ENCODE measurements at places on chromosomes 2 and 18.

DNA sequence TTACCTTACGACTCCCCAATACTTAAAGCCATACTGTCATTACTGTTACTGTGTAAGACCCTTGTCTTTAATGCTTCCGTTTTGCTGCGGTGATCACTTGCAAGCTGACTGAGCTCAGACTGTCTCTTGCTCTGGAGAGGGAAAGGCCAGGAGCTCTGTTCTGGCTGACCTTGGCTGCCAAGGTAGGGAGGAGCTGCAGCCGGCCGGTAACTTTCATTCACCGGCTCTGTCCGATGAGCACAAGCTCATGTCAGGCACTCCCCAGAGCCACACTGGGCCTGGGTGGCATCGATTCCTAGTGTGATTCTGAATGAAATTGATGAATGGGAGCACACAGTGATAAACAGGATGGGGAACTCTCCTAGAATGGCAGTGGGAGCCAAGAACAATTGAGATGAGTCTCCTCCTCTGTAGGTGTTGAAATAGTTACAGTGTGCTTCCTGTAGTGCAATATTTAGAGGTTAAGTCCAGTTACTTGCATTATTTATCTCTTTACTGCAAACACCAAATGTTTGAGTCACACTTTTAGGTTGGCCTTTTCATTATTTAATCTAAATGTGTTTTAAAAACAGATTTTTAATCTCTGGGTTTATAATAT, 100.9 kb downstream of the ATP9B start:
- no peak for DNase-seq

GRCh38 chr2:120436460-120436739, 90.5 kb downstream of the INHBB start:
- DNase-seq, result no peak

DNA sequence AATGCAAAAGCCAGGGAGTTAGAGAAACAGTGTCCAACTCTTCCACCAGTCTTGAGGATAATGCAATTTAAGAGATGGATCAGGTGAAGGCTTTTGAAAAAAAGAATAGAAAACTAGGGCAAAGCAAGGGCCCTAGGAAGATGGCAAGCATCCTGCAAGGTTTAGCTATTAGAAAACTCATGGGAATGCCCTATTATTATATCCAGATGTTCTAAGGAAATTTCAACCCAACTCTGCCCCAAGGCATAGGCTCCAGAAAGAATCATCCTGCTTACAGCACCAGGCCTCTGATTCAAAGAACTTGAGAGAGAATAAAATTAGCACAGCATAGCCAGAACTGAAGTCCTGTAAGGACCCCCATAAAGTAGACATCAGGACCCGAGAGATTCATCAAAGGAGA, 68.1 kb downstream of the EN1 start:
- no peak for DNase-seq

DNA sequence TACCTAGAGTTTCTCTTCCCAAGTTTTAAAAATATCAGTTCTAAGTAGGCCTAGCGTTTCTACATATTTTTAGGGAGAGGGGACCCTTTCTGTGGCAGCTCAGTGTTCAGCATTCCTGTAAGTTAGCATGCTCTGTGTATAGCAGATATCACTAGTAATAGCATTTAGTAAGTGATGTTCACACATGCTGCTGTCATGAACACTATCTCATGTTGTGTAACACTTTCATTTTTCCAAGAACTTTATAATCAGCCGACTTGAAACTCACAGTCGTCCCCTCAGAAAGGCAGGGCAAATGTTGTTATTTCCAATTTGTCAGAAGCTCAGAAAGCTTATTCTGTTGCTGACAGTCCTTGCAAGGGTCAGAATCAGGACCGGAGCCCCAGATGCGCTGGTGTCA, 267.7 kb downstream of the ALPK2 start:
- no peak for DNase-seq

GRCh38 chr2:1833046-1833445, 88.7 kb upstream of the PXDN start:
- DNase-seq, result no peak

DNA sequence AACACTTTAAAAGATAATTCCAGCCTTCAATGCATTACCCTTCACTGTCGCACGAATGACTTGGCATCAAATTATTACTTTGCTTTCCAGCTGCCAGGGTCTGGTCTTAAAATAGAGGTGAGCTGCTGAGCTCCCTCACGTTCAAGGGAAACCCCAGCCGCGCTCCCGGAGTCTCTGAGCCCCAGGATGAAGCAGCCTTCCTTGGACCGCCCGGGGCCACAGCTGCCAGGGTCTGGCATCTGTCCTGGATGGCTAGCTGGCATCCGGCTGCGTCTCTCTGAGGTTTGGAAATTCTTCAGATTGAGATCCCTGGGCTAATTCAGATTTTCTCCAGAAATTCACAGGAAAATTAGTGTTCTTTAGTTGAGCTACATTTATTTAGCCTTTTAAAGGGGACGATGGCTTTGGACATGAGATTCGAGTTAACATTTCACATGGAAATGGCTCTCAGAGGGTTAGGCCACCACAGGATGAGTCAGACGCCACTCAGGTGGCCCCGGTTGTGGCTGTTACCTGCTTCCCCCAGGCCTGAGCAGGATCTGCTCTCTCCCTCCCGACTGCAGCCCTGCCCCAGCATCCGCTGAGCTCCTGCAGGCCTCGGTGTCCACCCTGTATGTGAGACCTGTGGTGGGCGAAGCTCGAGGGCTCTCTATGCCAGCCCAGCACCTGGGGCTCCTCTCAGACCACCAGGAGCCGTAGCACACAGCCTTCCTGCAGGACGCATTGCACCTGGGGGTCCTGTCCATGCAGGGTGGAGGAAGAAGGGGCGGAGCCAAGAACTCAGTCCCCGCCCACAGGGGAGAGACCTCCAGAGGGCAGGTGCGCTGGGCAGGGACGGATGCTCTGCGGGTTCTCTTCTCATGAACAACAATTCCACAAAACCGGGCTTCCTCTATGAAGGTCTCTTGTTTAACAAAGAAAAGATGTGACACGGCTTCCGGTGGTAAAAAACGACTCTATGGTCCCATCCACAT, 255.5 kb downstream of the TWIST2 start:
- DNase-seq, result no peak

GRCh38 chr2:206245265-206245672, 29.2 kb upstream of the ZDBF2 start:
- no peak for DNase-seq

DNA sequence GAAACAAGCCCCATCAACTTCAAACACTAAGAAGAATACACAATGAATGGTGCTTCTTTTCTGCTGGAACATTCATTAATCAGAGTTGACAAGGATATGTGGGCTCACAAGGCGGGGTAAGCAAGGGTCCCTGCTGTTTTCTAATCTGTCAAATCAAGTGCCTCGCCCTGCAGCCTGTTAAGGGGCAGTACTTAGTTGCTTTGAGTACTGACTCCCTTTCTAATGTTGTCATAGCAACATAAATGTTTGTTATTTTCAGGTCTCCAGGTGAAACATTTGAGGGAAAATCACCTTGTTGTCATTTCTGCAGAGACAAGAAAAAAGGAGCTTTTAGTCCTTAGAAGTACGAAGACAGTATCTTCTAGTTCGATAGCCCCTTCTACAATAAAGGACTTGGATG, 284.7 kb upstream of the PKDCC start:
- DNase-seq, result no peak

- DNase-seq, result no peak
Observed at GRCh38 chr18:51621113-51621863, 423.8 kb upstream of the MEX3C start.

- DNase-seq, result no peak
Observed at GRCh38 chr2:136929531-136929930, 164.2 kb downstream of the THSD7B start.

GRCh38 chr2:73408198-73408597, 22.6 kb downstream of the ALMS1 start:
- DNase-seq, result no peak

GRCh38 chr18:40897884-40898283, 1057.2 kb upstream of the PIK3C3 start:
- DNase-seq, result no peak

GRCh38 chr2:128069769-128070168, 21.2 kb upstream of the UGGT1 start:
- no peak for DNase-seq

DNA sequence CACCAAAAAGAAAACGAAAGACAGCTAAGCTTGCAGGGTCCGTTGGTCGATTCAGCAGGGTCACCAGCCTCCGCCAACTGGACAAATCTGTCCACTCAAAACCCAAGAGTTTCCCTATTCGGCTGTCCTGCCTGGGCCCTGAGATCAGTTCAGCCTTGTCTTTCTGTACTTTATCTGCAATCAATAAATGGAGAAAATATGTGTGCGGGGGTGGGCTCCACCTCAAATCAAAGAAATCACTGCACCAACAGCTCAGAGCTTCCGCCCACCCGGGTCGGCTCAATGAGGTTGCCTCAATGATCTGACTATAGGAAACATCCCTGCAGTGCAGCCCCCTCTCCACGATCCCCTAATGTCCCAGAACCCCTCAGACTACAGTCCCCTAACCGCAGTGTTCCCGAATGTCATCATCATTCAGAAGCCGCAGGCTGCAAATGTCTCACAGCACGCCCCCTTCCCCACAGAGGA, 447 bp downstream of the GGCX start:
- no peak for DNase-seq

- no peak for DNase-seq
Observed at GRCh38 chr18:55996717-55997116, 408.7 kb upstream of the TCF4 start.

DNA sequence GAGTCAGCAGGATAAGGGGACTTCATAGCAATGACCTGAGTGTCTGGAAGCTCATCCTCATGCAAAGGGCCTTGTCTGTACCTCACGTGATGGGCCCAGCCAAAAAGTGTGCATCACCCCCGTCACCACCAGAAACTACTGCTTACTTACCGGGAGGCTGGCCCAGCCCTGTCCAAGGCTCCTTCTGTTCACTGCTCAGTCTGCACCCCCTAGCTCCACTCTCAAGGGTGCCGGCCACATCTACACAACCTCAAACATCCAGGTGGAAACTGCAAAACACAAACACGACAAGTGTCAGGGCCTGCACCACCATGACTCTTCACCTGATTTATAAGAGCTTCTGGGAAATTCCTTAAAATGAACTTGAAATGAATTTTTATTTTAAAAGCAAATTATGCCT, 55.1 kb downstream of the ADD2 start:
- no peak for DNase-seq

DNA sequence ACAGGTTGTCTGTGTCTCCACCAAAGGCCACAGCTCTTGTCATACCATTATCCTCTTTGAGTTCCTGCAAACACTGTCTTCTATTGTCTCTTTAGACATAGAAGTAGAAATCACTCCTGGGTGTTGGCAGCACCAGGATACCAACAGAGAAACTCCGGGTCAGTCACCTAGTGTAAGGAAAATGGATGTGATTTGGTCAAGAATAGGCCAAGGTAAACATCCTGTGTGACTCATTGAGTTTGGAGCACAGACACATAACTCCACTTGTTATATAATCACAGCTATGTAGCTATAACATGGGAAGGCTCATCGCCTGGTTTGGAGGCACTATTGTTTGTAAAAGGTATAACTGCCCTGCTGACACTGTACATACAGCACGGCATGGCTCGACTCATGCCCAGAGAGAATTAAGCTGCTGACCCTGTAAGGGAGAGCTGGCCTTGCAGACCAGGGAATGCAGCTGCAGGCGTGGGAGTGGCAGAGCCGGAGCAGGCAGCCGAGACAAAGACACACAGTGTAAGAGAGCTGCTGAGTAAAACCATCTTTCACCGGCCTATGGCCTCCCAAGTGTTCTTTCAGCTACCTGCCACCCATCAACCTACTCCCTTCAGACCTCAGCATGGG, 3.4 kb upstream of the TXNL1 start:
- DNase-seq, result no peak

GRCh38 chr18:22946217-22946616, 13.1 kb downstream of the RBBP8 start:
- DNase-seq, result no peak

DNA sequence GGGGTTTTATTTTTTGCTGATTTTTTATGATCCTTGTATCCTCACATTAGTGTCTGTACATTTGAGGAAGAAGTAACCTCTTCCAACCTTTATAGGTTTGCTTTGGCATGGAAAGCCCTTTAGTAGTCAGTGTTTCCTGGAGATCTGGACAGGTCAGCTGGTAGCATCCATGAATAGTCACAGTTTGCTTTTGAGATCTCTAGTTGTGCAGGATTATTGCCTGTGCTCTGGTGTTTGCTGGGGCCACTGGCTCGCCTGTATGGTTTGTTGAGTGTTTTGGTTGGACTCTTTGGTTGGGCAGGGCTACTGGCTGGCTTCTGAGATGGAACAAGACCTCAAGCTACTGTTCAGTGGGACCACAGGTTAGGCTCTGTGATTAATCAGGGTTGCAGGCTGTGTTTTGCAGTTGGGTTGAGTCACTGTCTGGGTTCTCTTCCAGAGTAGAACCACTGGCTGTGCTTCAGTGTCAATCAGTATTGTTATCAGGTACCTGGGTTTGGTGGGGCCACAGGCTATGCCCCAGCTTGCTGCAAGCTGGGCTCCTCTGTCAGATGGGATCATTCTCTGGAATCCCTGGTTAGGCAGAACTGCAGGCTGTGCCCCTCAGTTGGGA, 20.0 kb downstream of the SP140L start:
- DNase-seq, result no peak

DNA sequence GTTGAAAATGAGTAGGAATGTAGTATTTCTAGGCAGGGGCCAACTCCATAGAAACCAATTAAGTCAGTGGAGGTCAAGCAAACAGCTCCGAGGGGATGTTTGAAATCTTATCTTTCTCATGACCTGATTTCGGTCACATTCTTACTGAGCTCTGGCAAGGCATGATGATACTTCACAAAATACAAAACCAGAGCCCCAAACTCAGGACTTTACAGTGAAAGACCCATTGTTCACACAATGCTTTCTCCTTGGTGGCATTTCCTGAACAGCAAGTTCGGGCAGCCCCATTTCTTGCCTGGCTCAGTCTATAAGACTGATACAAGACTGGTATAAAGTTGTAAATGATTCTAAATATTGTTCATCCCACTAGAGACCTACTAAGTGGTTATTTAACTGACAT, 53.3 kb downstream of the LAMA1 start:
- DNase-seq, result no peak
